EL (cell line): ENCODE measurements at places on chromosomes 3 and 15.

DNA sequence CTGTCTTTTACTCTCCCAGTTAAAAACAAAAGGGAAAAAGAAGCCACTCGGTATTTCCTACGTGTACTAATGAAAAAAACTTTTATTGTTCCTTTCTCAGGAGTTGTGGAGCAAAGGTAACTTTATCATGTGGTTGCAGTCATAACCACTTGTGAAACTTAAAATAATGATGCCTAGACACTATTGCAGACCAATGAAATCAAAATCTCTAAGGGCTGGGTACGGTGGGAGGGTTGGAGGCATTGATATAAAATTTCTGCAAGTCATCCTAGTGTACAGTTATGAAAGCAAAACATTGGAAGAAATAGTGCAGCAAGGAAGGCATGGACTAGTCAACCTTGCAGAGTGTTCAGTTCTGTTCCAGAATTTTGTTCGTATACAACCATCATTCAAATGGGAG, 808.8 kb downstream of the TUSC7 start:
- DNase-seq: no peak

DNA sequence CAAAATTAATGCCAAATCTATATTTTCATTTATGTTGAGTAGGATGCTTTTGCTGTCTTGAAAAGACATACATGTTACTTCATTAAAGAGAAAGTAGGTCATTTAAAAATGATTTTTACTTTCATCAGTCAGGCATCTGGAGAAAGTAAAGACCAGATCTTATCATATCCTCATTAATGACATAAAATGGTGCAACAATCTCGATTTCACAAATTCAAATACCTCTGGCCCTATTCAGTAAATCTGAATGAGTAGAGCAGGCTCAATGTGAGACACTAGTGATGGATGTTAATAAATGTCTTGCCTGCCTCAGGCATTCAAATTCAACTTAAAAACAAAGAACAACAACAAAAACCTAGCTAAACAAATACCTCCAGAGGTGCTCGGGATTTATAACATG, 714.1 kb downstream of the NAALADL2 start:
- peak; percentile 6 for DNase-seq

DNA sequence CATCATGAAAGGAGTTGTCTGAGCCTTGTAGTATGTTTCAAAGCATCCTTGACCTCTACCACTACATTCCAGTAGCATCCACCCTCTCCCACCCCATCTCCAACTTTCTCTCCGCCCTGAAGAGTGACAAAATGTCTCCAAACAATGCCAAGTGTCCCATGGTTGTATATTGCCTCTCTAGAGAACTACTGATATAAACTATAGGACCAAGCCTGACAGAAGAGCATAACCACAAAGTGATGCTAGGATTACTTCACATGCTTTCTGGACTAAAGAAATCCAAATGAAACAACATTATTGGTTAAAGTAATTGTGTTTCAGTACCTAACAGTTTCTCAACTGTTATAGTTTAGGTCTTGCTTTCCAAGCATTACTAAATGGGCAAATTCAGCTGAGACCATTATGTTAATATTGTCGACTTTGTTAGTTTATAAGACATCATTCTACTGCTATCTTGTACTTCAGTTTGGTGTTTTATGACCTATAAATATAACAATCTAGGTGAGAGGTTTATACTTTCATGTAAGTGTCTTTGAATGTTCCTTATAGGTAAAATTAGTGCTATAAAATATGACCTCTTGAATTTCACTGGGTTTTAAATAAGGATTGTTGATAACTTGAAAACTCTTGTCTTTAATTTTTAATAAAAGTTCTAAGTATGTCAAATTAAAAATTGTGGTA, 117.4 kb downstream of the SUCNR1 start:
- DNase-seq: no peak

DNA sequence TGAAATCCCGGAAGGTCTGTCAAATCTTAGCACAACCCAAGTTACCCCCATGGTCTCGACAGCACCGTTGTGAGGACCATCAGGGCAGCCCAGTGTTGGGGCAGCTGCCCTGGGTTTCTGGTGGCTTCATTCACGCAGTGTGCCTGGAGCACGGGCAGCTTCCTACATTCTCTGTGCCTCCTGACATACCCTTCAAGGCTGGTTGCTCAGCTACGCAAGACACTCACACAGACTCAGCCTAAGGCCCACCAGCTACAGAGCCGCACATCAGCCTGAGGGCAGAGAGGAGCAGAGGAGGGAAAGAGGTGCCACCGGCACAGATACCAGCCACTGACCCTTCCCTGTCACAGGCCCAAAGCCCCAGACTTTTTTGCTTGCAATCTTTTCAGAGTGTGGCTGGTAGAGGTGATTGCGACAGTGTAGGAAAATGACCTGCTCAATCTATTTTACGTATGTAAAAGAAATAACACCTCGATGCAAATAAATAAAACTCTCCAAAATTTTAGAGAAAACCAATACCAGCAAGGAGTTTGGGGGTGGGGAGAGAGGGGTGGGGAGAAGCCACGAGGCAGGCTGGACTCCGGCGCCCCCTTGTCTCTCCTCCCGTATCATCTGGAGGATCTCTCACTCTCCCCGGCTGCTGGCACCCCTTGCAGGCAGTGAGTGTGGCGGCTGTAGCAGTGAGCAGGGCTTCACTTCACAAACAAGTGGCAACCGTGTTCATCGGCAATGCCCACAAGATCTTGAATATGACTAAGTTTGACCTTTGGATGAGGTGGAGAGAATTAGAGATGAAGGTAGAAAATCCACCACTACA, 12.7 kb downstream of the CSPG5 start:
- no peak for DNase-seq
